Stimulated activated CD4-positive, alpha-beta T cell treated with anti-CD3 and anti-CD28 coated beads, Interleukin-2, amount 100 ng/mL, for 24 hours (primary cell): ENCODE measurements at places on chromosomes 1 and 21.

GRCh38 chr1:220887520-220888416 is 8.5 kb downstream of the HLX start:
- DNase-seq, result no peak

DNA sequence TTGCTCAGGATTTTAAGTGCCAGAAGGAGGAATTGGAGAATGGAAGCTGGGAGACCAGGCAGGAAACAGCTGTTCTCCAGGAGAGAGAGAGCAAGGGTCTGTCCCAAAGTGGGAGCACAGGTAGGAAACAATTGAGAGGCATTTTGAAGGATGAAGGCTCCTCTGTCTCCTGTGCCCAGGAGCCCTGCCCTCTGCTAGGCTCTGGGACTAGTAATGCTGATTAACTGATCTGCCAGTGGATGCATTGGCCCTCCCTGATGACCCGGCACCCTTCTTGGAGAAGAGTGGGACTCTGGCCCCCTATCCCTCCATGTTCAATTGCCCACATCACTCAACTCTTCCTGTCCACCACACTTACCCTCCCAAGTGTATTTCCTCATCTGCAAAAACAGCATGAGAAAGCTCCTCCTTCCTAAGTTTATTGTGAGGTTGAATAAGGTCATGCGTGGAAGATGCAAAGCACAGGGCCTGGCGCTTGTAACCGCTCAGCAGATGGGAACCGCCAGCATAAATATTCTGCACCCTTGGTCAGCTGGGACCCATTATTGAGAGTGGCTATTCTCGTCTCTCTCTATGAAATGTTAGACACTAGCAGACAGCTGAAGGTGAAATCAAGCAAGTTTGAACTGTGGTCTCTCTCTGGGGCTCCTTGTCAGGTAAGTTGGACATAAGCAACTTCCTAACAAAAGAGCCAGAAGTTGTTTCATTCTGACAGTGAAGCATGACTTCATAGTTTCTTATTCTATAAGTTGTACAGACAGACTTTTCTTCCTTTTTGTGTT is 63.0 kb upstream of the ANGPTL1 start:
- DNase-seq, result no peak

- no peak for DNase-seq
Measured at GRCh38 chr1:4690951-4691675, 36.7 kb downstream of the AJAP1 start.

GRCh38 chr1:177975588-177976495 is 6.0 kb upstream of the SEC16B start:
- no peak for DNase-seq

GRCh38 chr1:197268012-197268411 is at the start of gene CRB1:
CRB1 (plus strand) TSS chr1:197268252; CDS start chr1:197268413, 161 bp downstream.
- DNase-seq, result no peak

GRCh38 chr1:191707288-191707687 is 451.0 kb upstream of the RGS18 start:
- DNase-seq, result no peak

DNA sequence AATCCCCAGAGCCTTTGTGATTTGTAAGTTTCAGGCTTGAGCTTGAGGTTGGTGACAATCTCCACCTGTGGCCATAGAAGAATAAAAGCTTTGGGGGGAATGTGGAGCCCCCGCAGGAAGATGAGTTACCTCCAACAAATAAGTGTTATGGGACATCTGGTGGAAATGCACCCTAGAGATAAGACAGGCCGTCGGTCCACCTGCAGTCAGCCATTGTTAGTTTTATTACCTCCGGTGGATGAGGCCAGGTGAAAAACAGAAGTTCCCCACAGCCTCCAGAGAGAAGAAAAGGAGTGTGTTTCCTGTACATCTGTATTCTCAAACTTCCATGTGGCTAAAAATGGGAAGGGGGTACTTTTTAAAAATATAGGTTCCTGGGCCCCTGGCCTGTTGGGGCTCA is 137.4 kb downstream of the KAZN start:
- no peak for DNase-seq

DNA sequence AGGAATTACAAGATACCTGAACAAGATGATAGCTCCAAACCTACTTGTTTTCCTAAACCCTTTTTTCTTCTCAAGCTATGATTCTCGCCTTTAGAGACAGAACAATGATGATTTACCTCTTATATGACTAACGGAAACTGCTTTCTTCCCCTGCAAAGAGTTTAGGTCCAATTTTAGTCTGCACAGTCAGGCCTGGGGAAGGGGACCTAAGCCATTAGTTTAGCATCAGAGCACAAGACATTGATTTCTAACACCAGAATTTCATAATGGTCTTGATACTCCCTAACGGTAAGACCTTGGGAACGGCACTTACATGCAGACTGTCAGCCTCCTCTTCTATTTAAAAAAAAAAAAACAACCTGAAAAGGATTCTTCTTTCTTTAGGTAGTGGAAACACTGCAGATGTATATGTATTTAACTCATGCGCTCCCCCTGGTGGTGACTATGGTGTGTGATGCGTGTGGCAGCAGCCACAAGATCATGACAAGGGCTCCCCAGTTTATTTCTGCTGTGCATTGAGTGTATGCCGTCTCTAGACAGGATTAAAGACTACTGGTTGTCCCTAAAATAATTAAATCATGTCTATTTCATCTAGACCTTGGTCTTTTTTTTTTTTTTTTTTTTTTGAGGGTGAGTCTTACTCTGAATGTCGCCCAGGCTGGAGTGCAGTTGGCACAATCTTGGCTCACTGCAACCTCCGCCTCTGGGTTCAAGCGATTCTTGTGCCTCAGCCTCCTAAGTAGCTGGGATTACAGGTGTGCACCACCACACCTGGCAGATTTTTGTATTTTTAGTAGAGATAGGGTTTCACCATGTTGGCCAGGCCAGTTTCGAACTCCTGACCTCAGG is 37.3 kb upstream of the TMEM222 start:
- DNase-seq, result peak; percentile 96

DNA sequence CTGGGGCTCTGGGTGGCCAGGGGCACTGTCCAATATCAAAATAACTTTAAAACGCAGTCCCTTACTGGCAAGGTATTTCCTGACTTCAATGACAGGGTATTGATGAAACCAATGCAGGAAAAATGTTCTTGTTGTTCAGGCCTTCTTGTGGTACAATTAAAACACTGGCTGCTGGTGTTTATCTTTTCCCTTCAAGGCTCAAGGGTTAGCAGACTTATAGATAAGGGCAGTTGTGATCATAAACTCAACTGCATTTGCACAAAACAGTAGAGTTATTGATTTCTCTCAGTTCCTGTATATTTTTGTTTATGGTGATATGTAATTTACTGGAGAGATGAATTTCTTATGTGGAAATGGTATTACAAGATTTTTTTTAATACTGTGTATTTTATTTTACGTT is 2.7 kb upstream of the CD84 start:
- no peak for DNase-seq

- no peak for DNase-seq
Measured at GRCh38 chr21:27769763-27770162, 802.9 kb upstream of the ADAMTS5 start.

DNA sequence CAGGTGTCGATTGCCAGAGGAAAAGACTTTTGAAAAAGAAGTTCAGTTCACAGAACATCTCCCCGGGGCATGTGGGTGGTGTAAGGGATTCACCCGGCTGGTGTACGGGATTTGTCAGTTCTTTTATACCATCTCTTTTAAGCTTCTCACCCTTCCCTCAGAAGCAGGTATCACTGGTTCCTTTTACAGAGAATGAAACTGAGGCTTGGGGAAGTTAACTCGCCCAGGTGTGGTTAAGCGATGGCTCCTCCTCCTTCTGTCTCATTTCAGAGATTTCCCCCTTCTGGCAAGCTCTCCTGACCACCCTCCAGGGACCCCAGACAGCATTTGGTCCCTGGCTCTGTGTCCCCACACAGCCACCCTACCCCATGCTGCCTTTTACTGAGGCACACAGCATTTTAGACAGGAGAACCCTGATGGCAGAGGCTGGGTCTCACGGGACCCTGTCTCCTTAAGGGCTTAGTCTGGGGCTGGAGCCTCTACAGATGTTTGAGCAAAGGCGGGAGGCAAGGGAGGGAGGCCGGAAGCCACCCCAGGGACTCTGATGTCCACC is 2.8 kb upstream of the ECE1 start:
- peak; percentile 61 for DNase-seq
